ENCODE measurements at places on chromosomes 5 and 9. TPM values are rescaled to one million over a fixed set of nuclear protein-coding genes. Genes with fewer than 3 reads are reported as not detected.

Gene HTR1A
- total RNA-seq = 0.23 TPM

Gene LPAR1
- total RNA-seq = 37.8 TPM

Gene IFNA21
- not detected for total RNA-seq

Gene LHX3
- not detected for total RNA-seq

Gene SLC25A2
- total RNA-seq = 0.35 TPM

Gene FOXD4L5
- 0.06 TPM for total RNA-seq

Data from metanephros (tissue), 2 donors.